ENCODE measurements at places on chromosomes 3 and 15.

GRCh38 chr3:45993421-45994027 lies 2.1 kb downstream of the FYCO1 start:
- peak; percentile 58 for DNase-seq

DNA sequence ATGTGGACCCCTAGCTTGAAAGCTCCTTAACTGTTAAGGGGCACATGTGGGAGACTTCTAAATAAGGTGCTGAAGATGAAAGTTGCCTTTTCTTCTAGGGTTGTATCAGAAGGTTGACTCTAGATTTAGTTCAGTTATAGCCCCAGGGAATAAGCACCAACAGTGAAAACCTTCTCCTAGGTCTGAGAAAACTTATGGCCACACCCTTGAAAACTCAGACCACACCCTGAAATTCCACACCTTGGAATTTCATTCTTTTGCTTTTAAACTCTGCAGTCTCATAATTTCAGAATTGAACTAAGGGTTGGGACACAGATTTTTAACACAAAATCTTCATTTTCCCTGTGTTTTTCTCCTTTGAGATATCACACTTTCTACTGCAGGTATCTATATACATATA lies 355.8 kb upstream of the IL12A start:
- no peak for DNase-seq

DNA sequence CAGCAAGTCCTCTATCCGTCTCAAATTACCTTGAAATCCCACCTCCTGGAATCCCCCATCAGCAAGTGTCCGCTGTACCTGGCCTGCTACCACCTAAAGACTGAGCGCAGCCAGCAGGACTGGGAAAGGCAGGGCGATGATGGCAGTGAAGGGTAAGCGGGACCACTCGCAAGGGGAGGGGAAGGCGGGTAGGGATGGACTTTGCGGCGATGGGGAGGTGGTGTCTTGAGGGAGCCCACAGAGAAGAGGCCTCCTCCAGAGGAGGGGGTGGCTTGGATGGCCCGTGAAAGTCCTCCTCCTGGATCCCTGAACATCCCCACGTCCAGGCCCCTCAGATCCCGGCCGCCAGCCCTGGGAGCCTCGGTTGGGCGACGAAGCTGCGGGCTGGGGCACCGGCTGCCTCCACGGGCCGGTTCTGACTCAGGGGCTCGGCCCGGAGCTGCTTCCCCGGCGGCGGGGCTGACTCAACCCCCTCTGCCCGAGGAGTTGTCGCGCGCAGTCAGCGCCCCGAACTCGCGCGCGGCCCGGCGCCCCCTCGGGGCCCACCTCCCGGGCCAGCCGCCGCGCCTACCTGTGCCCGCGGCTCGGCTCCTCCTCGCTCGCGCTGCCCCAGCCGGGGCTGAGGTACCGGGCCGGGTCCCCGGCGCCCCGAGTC lies 512 bp downstream of the LARP6 start:
- no peak for DNase-seq

GRCh38 chr15:68495221-68495950 lies 63.4 kb upstream of the ITGA11 start:
- DNase-seq = no peak

DNA sequence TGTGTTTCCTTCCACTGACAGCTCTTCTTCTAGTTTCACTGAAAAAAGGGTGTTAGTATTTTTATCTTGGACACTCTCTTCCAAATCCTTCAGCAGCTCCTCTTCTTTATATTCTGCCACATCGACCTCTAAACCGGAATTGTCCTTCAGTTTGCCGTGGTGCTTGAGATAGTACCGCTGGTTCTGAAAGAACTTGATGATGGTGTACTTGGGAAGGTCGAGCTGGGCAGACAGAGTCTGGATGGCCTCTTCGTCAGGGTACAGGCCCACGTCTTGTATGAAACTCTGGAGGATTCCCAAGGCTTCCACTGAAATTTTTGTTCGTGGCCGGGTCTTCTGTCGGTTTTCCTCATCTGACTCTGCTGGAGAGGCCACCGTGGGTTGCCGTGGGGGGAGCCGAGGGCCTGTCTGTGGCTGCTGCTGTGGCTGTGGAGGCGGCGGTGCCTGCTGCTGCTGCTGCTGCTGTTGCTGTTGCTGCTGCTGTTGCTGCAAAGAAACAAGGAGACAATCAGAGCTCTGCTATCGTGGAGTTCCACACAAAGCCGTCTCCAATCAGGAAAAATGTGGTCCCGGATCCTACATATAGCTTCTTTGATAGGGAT lies 75.8 kb downstream of the SATB1 start:
- DNase-seq = no peak

- DNase-seq = no peak
These were observed at the start of gene CPNE9 for GRCh38 chr3:9703736-9704346. Gene CPNE9, plus strand, starts transcription at chr3:9703833. Its CDS starts 164 bp downstream, at chr3:9703997.

- DNase-seq = no peak
These were observed 402.2 kb downstream of the EPHB1 start for GRCh38 chr3:135197246-135197645.

DNA sequence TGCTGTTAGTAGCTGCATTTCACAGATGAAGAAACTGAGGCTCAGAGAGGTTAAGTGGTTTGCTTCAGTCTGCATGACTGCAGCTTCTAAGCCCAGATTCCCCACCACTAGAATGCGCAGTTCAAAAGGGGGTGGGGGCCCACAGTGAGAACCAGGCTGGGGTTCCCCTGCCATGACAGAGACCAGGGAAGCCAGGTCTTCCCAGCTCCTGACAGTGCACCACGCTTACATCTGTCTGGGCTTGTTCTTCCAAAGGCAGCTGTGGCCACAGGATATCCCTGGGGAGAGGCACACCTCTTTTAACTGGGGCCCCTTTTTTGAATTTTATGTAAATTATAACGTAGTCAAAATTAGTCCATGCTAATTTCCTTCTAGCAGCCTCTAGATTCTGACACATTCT lies 5.3 kb downstream of the PLEKHO2 start:
- DNase-seq = no peak

- no peak for DNase-seq
These were observed 62.5 kb downstream of the CBLB start for GRCh38 chr3:105806359-105806758.

DNA sequence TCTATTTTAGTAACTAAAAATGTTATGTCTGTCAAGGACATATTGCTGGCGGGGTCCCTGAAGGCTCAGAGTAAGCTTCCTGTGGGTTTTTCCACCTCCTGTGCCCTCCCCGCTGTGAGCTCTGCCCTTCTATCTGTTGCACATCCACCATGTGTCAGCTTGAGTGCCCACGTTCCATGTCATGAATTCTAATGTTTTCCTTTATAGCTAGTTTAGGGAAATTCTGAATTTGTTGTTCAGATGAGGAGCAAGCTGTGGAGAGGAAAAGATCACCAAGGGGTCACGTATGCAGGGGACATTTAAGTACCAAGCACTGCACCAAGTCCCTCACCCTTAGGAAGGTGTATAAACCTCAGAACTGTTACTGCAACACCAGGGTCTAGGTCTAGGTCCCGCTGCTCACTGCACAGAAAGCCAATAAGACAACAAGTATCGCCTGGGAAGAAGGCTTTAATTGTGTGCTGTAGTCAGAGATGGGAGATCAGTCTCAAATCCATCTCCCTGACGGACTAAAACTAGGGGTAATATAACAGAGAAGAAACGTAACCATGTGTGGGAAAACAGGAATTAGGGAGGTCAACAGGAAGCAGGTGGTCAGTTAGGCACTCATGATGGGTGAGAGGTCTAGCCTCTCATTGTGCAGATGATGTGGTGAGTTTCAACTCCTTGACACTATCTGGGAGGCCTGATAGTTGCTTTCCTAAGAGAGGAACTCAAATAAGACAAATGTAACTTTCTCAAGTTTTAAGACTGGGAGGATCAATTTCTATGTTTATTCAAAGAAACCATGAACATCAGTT lies 9.7 kb downstream of the GP9 start:
- no peak for DNase-seq

DNA sequence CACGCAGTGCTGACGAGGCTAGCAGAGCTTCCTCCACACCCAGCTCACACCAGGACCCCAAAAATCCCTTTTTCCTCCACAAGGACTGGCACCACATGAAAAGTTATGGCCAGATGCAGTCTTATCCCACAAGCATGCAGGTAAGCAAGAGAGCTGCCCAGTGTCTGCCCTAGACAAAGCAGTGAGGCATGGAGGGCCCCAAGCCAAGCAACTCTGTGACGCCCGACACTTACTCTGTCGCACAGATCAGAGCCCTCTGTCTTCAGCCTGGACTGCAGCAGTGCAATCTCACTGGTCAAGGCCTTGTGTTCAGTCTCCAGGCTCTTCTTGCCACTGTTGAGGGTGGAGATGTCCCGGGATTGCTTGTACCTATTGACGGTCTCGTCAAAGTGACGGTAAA lies 28.7 kb downstream of the RPN1 start:
- DNase-seq = no peak

DNA sequence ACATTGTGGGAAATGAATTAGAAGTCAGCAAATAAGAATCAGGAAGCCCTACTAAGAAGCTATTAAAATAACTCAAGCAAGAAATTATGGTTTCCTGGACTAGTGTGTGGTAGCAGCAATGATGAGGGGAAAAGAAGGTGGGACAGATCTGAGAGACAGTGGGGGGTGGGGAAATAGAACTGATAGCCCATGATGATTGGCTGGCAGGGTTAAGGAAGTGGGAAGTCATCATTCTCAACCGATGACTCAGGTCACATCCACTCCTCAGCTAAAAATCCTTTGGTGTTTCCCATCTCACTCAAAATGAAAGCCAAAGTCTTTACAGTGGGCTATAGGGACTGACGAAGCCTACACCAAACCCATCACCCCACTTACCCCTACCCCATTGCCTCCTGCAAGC lies 153.9 kb upstream of the ARHGEF26 start:
- no peak for DNase-seq

GRCh38 chr15:38010395-38010794 lies 76.0 kb downstream of the TMCO5A start:
- DNase-seq = no peak

- DNase-seq = no peak
These were observed 24.9 kb upstream of the THRB start for GRCh38 chr3:24519368-24520100.

- no peak for DNase-seq
These were observed 93.1 kb downstream of the DNASE1L3 start for GRCh38 chr3:58117561-58118181.

DNA sequence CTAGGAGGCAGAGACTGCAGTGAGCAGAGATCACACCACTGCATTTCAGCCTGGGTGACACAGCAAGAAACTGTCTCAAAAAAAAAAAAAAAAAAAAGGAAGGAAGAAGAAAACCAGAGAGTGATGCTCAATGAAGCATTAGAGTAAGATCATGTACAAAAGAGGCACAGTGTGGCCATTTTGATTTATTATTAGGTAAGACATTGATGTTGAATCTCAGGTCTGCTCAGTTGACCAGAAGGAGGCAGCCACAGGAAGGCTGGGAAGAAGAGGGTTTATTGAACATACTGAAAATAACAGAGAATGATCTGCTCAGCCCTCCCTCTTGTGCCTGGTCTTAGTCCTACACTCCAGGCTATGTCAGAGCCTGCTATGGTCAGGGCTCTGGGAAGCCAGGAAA lies 15.6 kb downstream of the LRRK1 start:
- no peak for DNase-seq

- no peak for DNase-seq
These were observed 141.0 kb upstream of the MYRIP start for GRCh38 chr3:39668420-39668819.

DNA sequence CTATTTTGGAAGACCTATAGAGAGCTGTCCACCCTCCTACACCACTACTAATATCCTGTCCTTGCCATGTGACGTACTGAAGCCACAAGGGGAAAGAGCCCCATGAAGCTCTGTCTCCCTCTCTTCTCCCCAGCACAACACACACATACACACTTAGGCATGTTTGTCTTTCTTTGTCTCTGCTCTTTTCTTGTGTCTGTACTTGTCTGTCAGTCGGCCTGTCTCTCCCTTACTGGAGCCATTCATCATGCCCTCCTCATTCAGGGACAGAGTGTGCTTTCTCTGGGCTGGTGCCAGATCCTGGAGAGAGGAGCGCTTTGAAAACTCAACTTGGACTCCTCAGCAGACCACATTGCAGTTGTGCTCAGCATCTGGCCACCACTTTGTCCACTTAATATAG lies 47.6 kb downstream of the PSMD6 start:
- DNase-seq = no peak

DNA sequence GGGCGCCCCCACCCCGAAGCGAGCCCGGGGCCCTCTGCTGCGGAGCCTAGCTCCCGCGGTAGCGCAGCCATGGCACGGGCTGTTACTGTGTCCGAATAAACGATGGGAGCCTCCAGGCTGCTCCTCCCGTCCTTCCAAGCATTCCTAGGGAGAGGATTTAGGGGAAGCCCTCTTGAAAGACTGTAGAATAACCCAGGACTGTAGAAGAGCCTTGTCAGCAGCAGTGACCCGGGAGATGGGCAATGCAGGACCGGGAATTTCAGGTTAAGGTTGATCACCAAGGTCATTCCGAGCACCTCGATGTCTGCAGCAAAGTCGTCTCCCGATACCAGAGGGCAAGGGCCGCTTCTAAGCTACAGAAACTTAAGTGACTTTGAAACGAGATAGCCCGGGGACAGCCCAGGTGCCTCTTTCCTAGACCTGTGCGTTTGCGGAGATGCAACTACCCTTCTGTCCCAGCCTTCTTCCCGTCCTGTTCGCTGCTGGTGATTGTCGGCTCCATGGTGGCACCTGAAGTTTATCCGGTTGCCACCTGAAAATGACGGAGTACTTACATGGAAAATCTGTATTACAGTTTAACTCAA lies 753 bp upstream of the MYO5A start:
- DNase-seq = no peak
